ENCODE measurements at places on chromosomes 13 and 19.

DNA sequence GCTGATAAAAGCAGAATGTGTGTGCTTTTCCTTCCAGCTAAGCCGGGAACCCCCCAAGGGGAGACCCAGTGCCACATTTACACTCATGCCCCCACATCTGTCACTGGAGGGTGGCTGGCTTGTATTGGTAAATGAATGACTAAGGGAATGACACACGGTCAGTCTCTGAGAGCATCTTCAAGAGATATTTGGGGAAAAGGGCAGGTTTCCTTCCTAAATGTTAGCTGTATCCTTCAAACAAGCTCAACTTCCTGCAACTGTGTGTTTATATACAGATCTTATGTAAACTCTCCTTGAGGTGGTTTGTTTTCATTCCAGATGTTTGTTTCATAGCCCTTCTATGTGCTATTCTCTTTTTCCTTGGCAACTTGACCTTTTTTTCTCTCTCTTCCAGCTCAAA is 192.6 kb downstream of the COL4A1 start:
- DNase-seq: no peak

DNA sequence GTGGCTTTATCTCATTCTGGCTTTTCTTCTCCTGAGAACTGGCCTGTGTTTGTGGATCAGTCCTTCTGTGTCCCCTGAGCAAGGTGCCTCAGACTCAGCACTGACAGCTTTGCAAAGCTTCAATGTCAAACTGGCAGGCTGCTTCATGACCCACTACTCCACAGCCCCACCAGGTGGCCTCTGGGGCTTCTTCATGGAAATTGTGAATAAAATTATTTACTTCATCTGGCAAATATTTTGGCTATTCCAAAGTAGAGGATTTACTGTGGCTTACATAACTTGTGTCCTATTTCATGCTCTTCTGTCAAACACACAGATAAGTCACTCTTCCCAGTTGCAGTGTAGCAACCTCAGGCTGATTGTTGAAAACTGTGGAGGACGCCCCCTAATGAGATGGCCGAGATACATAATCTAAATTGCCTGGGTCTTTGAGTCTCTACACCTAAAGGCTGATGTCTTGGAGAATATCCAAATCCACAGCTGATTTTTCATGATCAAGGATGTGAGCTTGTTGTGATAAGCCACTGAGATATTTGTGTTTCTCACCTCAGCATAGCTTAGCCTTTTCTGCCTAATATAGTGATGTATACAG is 721.9 kb upstream of the SLC10A2 start:
- DNase-seq: no peak

DNA sequence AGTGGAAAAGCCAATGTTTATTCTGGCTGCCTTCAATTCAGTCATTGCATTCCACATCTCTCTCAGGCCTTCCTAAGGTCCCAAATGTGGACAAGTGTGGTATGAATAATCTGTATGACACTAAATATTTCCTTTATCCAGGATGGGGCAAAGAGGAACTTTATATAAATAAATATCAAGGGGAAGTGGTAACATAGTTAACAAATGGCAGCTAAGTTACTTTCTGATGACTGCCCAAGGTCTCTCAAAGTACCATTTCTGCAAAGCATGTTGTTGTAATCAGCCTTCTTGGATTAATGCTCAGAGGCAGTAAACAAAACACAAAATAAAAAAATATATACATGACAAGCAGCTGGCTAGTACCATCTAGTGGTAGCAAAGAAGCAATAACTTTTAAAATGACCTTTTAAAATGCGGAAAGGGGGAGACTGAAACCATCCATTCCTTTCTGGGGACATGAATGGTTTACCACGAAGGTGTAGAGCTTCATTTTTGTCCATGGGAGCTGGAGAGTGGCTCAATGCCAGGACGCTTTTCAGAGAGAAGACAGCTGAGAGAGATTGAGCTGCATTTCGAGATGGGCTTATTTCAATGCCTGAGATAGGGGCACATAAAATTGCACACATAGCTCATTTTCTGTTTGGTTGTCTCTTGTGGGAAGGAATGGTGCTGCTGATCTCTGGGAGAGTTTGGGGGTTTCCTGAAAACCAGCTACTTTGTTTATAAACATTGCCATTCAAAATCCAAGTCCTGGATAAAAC is 259.2 kb downstream of the RFC3 start:
- no peak for DNase-seq

DNA sequence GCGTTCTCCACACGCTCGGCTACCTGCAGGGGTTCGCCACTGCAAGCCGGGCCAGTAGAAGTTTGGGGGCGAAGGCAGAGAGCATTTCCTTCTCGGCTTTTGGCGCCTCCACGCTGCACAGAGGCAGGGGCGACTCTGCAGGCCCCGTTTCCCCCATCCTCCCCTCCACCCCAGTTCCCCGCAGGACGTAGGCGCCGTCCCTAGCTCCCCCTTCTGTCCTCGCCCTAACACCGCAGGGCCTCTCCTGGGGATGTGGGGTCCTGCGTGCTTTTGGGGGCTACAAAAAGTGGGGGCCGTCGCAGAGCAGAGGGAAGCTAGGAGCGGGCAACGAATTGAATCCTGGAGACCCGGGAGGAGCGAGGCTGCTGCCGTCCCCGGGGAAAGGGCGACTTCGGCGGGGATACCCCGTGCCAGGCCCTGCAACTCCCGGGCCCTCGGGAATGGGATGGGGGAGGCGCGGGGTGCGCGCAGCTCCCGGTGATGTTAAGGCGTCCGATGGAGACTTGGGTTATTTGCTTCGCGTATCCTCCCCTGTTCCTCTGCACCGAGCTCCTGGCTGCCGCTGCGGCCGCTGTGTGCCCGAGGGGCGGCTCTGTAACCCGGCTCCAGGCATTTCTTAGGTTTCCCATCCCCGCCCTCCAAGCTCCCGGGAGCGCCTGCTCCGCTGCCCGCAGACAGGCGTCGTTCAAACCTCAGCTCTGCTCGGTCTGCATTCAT is 255.9 kb upstream of the SOX21 start:
- no peak for DNase-seq

DNA sequence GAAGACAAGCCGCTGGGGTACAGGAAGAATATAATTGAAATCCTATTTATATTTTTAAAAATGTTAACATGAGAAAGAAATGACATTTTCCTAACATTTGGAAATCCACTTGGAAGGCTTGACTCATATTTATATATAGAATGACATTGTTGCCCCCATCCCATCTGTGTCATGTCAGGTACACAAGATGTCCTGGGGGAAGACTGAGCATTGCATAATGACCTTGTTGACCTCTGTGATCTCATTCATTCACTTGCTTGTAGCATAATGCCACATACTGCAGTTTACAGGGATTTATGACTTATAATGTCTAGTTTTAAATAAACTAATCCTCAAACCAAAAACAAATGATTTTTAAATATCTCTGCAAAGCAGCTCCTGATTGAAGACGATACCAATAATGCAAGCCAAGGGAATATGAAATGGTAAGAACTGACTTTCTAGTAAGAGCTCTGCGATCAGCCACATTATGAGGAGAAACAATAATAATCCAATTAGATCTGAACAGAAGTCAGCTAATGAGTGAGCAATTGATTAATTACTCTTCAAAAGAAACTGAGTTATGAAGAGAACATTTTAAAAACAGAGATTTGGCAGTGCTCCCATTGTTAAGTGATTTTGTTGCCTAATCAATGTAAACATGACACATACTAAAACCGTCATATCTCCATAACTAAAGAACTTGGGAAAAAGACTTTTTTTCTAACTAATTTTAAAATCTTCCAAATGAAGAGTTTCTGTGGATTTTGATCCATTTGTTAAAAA is 21.2 kb upstream of the VWA8 start:
- DNase-seq: no peak

DNA sequence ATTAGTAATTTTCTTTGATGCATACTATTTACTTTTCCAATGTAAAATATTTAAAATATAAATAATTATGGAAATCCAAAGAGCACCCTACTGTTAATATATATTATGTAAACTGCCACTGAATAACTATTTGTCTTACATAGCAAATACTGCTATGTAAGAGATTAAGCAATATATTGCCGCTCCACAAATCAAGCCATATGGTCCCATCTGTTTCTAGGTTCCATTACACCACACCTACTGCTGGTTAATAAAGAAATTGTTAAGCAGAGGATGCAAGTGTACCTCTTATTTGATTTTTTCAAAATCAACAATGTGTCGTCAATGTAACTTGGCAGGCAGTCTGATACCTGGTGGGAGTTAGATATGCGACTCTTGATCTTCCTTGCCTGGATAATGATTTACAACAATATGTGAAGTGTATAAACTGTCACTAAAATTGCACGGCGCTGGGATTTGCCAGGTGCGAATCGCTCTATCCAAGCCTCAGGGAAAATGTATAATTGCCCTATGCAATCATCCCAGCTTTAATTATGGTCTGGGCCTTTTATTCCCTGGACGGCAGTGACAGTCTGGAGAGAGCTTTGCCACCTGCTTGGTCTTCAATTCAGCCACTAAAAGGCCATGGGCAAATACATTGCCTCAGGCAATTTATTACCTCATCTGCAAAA is 16.0 kb downstream of the SMAD9 start:
- no peak for DNase-seq

DNA sequence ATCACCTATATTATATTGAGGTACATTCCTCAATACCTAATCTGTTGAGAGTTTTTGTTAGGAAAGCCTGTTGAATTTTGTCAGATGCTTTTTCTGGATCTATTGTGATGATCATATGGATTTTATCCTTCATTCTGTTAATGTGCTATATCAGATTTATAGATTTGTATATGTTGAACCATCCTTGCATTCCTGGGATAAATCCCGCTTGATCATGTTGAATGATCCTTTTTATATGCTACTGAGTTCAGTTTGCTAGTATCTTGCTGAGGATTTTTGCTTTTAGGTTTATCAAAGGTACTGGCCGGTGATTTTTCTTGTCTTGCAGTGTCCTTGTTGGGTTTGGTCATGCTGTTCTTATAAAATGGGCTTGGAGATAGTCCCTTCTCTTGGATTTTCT is 12.0 kb upstream of the ZNF331 start:
- DNase-seq: no peak

DNA sequence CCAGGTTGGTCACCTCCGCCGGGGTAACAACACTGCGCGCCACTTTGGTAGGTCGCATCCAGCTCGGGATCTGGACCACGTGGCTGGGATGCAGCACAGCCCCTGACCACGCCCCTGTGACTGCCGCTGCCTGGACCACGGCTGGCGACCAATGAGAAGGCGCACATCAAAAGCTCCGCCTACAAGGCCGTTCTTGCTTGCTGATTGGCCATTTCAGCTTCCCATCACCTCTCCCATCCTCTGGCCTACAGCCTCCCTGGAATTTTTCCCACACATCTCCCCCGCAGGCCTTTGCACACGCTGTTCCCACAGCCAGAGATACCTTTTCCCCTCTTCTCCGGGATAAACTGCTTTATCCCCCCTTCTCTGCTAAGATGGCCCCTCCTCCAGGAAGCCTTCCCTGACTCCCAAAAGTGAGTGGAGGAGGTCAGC is 12.5 kb upstream of the MAP1S start:
- DNase-seq: no peak

DNA sequence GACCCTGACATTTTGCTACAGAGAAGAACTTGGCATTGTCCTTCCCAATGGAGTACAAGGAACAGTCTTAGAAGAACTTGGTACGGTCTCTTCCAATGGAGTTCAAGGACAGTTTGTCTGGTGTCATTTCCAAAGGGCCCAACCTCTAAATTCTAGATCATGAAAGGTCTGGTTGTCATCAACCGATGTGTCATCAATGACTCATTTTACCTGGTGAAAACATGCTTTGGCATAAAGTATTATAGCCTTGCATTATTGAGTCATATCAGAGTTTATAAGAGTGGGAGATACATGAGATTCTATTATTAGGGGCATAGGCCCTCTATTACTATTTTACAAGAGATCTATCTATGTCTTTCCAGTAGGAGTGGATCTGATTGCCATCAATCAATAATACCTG is 4.3 kb downstream of the CYP2B6 start:
- no peak for DNase-seq

DNA sequence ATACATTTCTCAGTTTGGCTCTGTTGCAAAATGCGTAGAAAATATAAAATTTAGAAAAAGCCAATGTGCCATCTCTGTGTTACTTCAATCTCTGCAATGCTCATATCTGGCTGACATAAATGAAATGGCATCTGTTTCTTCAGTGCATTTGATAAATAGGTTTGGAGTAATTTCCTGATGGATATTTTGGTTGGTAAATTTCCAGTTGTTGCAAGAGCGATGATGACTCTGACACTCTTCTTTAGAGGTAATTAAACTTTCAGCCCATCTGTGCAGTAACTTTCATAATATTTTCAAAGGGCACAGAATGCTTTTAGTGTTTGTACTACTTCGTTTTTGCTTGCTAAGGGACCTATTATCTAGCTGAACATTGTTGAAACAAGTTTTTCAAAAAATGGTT is 1286.4 kb downstream of the PCDH9 start:
- DNase-seq: no peak

DNA sequence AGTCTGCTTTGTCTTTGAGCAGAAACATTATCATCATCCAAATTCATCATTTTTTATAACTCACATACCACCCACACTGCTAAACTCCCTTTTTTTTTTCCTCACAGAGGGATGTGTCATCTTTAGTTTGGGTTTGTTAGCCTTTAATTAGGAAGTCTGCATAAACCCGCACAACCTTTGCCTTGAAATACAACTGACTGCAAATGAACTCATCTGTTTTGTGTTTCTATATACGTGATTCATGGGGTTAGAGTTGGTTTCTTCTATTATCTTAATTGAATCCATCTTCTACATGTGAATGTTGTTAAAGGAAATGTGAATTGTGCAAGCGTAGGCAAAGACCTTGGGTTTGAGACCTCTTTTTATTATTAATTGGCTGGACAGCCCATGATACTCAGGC is 102.7 kb downstream of the SLAIN1 start:
- DNase-seq: no peak

DNA sequence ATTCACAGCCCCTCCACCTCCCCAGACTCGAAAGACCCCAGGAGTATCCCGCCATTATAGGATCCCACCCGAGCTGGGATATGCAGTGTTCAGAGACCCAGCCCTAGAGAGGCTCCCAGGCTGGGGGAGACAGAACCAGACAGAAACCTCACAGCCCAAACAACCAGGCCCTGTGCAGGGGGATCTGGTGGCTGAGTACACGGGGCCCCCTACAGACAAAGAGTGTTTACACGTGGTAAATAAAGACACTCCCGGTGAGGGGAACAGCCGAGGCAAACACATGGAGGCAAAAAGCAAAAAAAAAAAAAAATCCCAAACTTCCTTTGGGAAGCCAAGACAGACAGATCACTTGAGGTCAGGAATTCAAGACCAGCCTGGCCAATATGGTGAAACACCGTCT is 25.1 kb downstream of the TINCR start:
- no peak for DNase-seq

- DNase-seq: no peak
Observed at GRCh38 chr13:28730762-28731161, 12.0 kb upstream of the SLC46A3 start.

DNA sequence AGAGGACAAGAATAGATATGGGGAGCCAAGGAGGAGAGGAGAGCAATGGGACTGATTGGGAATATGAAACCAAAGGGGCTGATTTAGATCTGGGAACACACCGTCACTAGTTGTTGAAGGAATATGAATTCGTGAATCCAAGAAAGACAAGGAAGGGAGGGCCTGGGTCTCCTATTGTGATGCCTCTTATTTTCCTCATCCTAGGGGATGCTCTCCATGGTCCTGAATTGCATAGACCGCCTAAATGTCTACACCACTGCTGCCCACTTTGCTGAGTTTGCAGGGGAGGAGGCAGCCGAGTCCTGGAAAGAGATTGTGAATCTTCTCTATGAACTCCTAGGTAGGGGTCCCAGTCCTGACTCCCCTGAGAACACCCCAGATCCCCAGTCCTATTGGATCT is 21.5 kb downstream of the RYR1 start:
- DNase-seq: no peak

- DNase-seq: no peak
Observed at GRCh38 chr13:24086642-24087041, 73.9 kb upstream of the SPATA13 start.
